ENCODE measurements at places on chromosomes 11 and 22.

GRCh38 chr22:36156515-36157419, 3.8 kb downstream of the APOL3 start:
- DNase-seq: peak; percentile 83

DNA sequence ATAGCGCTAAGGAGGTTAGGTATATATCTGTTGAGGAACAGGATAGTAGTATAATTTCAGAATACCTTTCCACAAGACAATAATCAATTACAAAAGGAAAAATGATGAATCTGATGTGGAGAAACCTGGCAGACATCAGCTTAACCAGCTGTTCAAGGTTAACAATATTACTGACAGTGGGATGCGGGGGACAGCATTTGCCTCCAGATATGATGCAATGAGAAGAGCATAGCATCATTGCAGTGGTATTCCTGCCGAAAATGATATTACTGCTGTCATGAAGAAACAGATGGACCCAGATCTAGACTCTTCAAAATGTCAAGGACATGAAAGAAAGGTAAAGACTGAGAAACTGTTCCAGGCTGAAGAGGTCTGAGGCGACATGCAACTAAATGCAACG, 49.7 kb downstream of the RBFOX2 start:
- no peak for DNase-seq

GRCh38 chr22:49650336-49651241, 177.1 kb downstream of the BRD1 start:
- peak; percentile 5 for DNase-seq

DNA sequence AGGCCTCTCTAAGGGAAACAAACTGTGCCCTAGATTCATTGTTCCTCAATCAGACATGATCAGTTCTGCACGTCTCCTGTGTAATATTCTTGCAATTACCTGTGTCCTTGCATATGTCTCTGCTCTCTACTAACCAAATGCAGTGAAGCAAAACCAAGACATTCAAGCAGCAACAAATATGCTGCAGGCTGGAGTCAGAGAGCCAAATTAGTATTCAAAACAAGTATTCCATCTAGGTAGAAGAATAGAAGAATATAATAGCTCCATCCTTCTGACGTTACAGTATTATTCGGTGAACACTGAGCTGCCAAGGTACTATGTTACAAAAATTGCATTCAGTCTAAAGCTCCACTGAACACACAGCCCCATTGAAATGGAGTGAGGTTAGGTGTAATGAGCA, 51.8 kb downstream of the SLN start:
- DNase-seq: no peak

DNA sequence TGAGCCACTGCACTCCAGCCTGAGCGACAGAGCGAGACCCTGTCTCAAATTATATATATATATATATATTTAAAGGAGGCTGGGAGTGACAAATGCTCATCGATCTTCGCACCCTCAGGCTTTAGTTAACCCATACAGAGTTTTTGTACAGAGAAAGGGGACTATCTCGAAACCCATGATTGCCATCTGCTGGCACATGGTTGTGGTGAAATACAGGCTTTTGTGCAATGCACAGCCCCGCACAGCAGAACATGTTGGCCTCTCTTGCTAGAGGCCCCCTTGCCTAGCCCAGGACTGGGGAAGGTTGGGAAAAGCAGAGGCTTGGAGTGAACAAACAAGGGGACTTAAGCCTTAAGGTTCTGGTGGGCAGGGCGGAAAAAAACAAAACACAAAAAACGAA, 3.6 kb downstream of the MYBPC3 start:
- peak; percentile 25 for DNase-seq

DNA sequence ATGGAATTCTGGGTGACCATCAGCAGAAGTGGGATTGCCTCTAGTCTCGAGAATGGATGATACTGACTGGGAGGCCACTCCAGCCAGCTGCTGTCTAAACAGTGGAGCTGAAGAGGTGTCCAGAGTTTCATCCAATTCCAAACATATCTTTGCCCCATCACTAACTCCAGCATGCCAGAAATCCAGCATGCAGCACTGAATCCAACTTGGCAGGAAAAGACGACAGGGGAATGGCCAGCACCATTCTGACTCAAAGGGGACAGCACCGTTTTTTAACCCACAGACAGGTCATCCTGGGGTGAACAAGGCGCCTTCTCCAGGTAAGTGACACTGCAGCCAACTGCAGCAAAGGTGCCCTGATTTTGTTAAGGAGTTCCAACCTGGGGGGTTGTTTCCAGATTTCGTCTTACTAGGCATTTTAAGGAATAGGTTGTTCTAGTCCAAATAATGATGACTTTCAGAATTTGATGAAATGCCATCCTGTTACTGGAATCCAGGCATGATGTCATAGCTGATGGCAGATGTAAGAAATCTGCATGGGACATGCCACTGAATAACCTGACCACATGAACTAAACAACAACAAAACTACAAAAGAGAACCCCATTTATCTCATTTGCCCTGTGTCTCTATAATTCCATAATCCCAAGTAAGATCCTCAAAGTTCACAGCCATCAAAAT, 32.3 kb downstream of the FEZ1 start:
- no peak for DNase-seq

DNA sequence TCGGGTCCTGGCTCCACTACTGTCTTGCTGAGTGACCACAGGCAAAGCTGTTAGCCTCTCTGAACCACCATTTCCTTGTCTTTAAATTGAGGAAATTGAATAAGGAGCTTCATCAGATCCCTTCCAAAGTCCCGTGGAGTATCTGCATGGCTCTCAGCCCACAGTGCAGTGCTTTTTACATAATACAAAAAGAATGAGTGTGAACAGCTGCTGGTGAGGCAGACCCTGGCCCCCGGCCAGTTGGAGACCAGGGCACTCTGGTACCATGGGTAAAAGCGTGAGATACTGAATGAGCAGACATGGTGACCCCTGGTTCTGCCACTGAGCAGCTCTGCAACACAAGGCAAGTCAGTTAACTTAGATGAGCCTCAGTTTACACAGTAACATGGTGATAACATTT, 86.8 kb downstream of the GALNT18 start:
- DNase-seq: peak; percentile 88

GRCh38 chr11:69395287-69395686, 86.2 kb upstream of the LINC01488 start:
- DNase-seq: peak; percentile 63

DNA sequence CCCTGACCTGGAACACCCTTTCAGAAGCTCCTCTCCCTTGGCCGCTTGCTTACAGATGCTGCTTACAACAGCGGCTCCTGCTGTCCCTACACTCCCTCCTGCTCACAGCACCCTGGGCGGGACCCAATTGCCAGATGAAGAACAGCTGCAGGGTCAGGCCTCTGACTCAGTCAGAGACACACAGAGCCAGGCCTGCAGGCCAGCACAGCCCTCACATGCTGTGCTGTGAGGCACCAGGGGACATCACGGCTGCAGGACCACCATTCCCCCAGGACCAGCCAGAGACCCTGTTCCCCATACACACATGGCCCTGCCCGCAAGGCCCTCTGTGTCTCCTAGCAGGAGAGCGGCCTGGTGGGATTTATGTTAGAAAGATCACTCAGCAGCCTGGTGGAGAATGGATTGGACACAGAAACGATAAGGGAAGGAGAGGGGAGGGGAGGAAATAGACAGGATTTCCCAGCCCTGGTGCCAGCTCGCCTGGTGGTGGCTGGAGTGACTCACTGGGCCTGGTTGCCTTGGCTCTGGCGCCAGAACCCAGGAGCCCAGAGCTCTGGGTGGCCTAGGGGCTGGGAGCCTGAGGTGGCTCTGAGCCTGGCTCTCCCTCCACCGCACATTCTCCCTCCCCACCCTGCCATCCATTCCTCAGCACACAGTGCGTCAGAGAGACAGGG, 6.7 kb downstream of the CAPN5 start:
- peak; percentile 96 for DNase-seq

GRCh38 chr11:20127671-20128527, 32.4 kb downstream of the DBX1 start:
- peak; percentile 75 for DNase-seq

GRCh38 chr11:73200256-73200655, 17.8 kb upstream of the P2RY2 start:
- DNase-seq: peak; percentile 41

DNA sequence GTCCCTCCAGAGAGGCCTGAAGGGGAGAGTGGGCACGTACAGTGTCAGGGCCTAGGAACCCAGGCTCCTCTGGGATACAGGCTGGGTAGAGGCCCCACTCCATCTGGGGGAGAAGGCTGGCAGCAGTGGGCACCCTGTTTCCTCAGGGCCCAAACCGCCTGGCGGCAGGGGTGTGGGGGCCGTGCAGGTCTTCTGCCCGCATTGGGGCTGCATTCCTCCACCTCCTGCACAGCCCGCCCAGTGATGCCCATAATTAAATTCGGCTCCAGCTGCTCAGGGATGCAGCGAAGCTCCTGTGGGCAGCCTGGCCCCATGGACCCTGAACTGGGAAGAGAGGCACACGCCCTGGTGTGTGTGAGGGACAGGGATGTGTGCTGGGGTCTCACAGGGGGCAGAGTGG, 35.4 kb downstream of the KCNQ1OT1 start:
- no peak for DNase-seq

- no peak for DNase-seq
These were observed 43.7 kb upstream of the TOP3B start for GRCh38 chr22:22026157-22026831.
